ENCODE measurements at places on chromosomes 7 and 10.

- DNase-seq = no peak
These were observed 163.8 kb downstream of the PRPF18 start for GRCh38 chr10:13750299-13751190.

DNA sequence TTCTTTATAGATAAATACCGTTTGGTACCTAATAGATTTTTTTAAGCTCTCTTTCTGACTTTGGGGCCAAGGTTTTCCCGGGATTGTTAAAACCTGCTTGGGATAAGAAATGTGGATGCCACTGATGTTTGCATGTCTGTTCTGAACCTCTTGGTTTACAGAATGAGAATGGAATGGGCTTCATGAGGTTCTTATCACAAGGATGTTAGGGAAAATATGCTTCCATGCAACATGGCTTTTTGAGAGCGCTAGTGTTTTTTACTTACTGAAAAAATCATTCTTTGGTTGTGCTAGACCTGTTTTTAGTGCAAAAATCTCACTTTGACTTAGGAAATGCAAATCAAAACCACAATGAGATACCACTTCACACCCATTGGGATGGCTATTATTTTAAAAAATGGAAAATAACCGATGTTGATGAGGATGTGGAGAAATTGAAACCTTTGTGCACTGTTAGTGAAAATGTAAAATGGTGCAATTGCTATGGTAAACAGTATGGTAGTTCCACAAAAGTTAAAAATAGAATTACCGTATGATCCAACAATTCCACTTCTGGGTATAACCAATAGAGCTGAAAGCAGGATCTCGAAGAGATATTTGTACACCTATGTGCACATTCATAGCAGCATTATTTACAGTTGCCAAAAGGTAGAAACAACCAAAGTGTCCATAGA, 38.9 kb downstream of the TSPAN14 start:
- DNase-seq = no peak

- peak; percentile 35 for DNase-seq
These were observed 221.1 kb downstream of the SEMA3E start for GRCh38 chr7:83427884-83428283.

DNA sequence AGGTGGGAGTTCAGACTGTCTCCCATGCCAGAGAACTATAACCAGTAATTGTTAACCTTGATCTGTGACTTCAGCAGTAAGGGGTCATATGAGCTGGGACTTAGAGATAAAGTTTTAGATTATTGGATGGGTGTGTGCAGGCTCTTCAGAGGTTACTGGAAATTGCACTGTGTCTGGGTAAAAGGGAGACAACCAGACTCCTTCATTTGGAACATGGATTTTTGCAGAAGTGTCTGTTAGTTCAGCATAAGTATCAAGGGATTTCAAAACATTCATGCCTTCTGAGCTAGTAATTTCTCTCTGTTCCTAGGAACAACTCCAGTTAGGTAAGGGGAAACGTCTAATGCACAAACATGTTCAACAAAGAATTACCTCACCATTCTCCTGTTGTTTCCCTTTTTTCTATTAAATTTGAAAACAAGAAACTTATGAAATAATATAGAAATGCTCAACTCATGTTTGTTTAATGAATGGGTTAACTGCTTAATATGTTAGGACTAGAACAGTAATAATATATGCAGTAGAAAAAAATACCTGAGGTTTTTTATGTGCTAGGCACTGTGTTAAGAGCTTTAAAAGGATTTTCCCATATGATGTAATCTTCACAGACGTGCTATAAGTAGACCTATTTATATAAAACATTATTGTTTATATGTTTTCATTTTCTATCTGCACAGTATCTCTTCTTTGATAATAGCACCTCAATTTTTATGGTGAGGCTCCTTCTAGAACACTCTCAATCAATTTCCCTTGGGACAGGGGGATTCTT, 233.0 kb downstream of the CACNA2D1 start:
- no peak for DNase-seq

DNA sequence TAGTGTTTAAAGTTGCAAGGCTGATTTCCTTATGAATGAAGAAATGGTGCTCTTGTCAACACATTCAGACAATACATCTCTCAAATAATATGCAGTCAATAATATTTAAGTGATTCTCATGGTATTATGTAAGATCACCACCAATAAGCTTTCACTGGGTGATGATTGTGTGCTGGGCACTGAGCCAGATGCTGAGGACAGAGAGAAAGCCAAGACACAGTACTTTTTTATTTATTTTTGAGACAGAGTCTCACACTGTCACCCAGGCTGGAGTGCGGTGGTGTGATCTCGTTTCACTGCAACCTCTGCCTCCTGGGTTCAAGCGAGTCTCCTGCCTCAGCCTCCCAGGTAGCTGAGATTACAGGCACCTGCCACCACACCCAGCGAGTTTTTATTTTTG, 130.6 kb upstream of the LSM8 start:
- no peak for DNase-seq

GRCh38 chr10:109966961-109967738, 40.6 kb upstream of the ADD3 start:
- DNase-seq = no peak

DNA sequence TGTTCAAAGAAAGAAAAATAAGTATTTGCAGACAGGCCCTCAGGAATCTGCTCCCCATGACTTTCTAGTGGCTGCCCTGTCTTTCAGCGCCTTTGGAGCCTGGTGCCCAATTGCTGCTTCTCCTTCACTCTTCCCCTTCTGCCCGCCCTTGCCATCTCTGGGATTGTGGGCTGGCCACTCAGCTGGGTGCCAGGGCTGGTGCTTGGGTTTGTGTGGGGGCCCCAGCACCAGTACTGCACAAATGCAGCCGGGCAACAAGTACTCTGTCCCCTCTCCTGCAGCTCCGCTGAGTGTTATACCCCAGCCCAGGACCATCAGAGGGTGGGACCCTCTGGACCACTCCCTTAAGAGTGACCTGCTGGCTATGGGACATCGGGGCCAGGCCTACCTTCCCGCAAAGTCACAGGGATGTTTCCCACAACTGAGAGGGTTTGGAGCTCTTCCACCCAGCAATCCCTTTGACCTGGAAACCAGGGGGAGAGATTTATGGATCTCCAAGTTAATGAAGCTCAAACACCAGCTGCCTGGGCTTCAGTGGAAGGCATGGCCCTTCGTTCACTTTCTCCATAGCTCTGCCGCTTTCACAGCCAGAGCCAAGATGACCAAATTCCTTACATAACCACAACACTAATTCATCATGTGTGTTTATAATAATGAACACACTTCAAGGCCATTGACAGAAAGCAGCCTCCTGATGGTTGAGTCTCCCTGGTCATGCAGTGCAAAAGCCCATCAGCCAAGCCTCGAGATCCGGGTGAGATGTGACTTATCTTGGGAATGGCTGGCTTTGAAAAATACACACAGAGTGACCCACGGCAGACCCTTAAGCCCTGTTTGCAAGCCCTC, 313.9 kb upstream of the ZNF32 start:
- DNase-seq = no peak

DNA sequence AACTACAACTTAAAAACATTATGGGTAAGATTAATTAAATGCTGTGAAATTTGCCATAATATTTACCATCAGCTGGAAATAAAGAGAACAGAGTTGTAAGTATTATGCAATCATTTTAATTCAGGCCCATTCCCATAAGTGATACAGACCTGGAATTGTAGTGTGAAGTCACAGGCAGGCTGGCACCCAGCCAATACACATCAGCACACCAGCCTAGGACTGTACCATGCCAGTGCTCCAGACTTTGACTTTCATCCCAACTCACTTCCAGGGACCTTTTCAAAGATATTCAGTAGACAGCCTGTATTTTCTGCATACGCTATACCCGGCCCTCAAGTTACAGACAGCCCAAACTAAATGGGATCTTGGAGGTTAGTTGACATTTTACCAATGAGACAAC, 143.3 kb downstream of the TES start:
- DNase-seq = no peak

DNA sequence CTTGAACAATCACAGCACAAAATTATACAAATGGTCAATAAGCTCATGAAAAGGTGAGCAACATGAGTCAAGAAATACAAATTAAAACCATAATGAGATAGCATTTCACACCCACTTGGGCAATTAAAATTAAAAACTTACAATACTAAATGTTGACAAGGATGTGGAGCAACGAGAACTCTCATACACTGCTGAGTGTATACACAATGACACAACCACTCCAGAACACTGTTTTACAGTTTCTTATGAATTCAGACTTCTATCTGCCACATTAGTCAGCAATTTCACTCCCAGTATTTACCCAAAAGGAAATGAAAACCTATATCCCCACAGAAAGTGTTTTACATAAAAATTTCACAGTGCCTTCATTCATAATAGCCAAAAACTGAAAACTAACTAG, 31.1 kb downstream of the GDI2 start:
- no peak for DNase-seq

DNA sequence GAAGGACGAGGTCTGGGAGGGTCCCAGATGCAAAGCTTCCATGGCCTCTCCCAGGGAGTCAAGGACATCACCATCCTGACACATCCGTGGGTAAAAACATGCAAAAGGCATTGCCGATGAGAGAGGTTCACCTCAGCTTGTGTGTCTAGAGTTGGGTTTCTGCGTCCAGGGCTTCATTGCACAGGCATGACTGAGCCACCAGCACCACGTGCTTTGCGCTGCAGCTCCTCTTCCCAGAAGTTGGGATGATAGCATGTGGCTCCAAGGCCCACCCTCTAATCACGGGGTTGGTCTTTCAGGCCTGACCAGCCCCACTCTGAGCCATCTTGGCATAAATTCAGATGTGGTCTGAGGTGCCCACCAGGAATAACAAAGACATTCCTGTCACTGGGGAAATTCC, 7.1 kb upstream of the RASGEF1A start:
- no peak for DNase-seq

DNA sequence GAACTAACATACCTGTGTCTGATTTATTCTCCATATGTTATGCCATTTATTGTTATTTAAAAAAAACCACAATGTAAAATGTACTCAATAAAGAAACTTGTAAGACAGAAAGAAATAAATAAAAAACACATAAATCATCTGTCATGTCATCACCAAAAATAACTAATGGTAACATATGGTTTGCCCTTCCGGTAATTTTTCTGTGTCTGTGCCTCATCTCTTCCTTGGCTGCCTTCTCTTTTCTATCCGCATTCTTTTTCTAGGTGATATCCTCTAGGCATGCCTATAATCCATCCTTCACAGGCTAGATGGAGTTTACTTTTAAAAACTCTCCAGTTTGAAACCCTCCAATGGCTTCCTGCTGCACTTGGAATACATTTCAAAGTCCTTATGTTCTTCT, 304.0 kb upstream of the ETV1 start:
- no peak for DNase-seq

DNA sequence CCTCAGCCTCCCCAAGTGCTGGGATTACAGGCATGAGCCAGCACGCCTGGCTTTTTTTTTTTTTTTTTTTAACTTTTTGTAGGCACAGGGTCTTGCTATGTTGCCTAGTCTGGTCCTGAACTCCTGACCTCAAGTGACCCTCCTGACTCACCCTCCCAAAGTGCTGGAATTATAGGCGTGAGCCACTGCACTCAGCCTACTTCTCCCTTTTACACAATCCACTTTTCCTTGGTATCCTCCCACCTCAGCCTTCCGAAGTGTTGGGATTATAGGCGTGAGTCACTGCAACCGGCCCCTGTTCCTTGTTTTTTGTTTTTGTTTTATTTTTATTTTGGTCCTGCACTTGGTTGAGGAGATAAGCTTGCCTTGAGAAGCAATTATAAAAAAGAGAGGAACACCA, 75.9 kb upstream of the KMT2C start:
- DNase-seq = no peak

All from NCI-H774 (cell line).